ENCODE measurements at places on chromosomes 7 and 10.

DNA sequence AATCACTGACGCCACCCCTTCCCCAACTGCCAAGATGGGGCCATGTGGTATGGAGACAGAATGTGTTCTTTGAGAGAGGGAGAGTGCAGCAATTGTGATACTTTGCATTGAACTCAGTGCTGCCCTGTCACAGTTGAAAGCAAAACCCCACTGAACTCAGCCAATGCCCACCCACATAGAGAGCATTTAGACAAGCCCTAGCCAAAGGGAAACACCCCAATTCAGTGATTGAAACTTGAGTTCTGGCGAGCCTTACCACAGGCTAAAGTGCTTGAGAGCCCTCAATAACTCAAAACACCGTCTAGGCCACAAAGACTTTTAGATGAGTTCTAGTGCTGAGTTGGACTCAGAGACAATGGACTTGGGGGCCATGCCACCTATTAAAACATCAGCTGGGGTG lies 751.9 kb upstream of the POT1 start:
- DNase-seq = no peak

DNA sequence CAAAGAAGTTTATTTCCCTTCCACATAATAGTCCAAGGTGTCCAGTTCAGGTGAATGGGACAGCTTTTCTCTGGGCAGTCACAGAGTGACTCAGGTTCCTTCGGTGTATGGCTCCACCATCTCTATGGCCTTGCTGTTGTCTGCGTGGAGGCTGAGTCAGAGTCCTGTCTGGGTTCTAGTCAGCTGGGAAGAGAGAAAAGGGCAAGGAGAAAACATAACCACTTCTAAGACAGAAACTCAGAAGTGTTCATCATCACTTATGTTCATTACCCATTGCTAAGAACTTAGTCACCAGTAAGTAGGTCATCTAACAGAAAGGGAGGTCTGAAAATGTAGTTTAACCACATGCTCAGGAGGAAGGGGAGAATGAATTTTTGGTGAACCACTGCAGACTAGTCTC lies 32.4 kb upstream of the CCDC7 start:
- DNase-seq = peak; percentile 46

DNA sequence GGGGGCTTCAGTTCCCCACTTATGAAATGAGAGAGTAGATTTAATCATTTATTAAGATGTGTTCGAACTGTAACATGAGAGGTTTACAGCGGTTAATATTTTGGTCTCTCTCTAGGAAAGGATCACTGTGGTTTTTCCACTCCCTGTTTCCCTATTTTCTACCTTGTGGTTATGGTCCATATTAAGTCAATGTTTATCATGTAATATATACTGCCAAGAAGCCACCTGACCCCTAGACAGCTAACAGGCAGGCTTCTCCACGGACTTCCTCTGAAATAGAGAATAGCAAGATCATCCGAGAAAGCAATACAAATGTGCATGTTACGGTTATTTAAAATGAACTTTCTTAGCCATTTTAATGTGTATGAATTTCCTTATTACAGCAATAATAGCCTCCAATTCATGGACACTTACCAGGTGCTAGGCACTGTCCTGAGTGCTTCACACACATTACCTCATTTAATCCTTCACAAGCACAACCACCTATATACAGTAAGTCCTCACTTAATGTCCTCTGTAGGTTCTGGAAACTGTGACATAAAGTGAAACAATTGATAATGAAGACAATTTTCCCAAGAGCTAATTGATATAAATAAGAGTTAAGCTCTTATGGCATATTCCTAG lies 835 bp upstream of the COL28A1 start:
- DNase-seq = no peak

DNA sequence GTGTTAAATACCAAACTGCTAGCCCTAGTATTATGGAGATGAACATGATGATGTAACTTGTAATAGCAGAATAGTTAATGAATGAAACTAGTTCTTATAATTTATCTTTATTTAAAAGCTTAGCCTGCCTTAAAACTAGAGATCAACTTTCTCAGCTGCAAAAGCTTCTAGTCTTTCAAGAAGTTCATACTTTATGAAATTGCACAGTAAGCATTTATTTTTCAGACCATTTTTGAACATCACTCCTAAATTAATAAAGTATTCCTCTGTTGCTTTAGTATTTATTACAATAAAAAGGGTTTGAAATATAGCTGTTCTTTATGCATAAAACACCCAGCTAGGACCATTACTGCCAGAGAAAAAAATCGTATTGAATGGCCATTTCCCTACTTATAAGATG lies 33.2 kb downstream of the SIRT1 start:
- DNase-seq = no peak

Data from stimulated activated CD4-positive, alpha-beta T cell treated with anti-CD3 and anti-CD28 coated beads, Interleukin-4, amount 100 ng/mL, for 1 hour (primary cell).